Subcutaneous adipose tissue (tissue), 4 donors: ENCODE measurements at places on chromosomes 7 and 10. TPM values are rescaled to one million over a fixed set of nuclear protein-coding genes. Genes with fewer than 3 reads are reported as not detected.

Gene HERC4
- 57.7 TPM for total RNA-seq

Gene SSMEM1
- total RNA-seq = not detected

Gene TBC1D12
- 19.4 TPM for total RNA-seq

Gene SPAM1
- not detected for total RNA-seq

Gene FRMD4A
- total RNA-seq = 70.5 TPM

Gene KCNH2
- total RNA-seq = 0.22 TPM
